ENCODE measurements at places on chromosomes 2 and 18. TPM values are rescaled to one million over a fixed set of nuclear protein-coding genes. Genes with fewer than 3 reads are reported as not detected.

GRCh38 chr2:204749319-204749718, 204.0 kb downstream of the PARD3B start:
- no peak for DNase-seq
- H3K27ac ChIP-seq = no peak overlapping the region
- no peak overlapping the region for H3K4me3 ChIP-seq
- H3K27me3 ChIP-seq = no peaks in the 10 kb centered on the region

GRCh38 chr2:215627771-215628170, 191.9 kb upstream of the FN1 start:
- H3K4me3 ChIP-seq = no peak overlapping the region
- H3K4me1 ChIP-seq = no peaks in the 10 kb centered on the region
- no peaks in the 10 kb centered on the region for H3K36me3 ChIP-seq

- H3K4me3 ChIP-seq = no peak overlapping the region
- no peaks in the 10 kb centered on the region for H3K36me3 ChIP-seq
- DNase-seq = no peak
- H3K27ac ChIP-seq = no peak overlapping the region
These were observed 59.9 kb upstream of the CYRIA start for GRCh38 chr2:16725549-16725948.

DNA sequence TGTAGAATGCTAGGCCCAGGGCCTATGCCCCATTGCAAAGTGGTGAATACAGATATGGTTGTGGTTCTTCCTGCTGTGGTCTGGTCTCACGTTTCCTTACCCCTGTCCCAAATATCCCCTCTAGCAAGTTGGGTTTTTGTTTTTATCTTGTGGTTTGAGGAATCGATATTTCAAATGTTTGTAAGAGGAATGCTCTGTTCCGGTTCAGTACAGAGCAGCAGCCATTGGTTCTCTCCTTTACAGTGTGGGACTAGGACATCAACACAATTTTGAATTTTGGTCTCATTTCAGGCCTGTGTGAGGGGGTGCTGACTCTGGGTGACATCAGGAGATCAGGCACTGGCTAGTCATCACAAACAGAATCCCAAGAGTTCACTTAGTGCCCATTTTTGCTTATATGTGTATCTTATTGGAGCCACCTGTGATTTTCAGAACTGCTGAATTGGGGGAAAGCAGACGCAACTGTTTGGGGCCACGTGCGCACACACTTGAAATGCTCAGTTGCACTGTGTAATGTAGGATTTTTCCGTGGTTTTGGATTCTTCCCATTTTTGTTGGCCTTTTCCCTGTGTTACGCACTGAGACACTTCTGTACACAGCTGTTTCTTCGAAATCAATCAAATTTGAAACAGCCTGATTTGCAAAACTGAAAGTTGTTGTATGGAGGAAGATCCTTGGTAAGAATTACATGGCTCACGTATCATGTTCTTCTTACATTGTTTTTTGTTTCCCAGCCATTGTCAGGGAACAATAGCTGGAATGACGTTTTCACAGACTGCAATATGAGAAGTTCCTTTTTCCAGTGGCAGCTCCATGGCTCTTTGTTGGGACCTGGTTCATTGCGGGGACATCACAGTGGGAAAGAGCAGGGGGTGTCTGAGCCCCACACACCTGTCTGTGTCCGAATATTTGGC, 8.6 kb downstream of the SH3BP4 start:
- peaks cover 6% of the 10 kb centered on the region for H3K4me1 ChIP-seq
- H3K27ac ChIP-seq = no peak overlapping the region
- peak; percentile 26 for DNase-seq
- no peaks in the 10 kb centered on the region for H3K27me3 ChIP-seq

The FIGN gene
- total RNA-seq = 6.5 TPM

The FN1 gene
- total RNA-seq = 955 TPM

The TRAK2 gene
- 78.0 TPM for total RNA-seq

All from upper lobe of right lung (tissue), 1 donor.